ENCODE measurements at places on chromosomes 4 and X. TPM values are rescaled to one million over a fixed set of nuclear protein-coding genes. Genes with fewer than 3 reads are reported as not detected.

SCRG1 gene
- 0.60 TPM for total RNA-seq

NPNT gene
- 55.7 TPM for total RNA-seq

BEX1 gene
- total RNA-seq: 94.6 TPM

USP38 gene
- total RNA-seq: 36.1 TPM

TCEAL6 gene
- 3.2 TPM for total RNA-seq

DDX3X gene
- 368 TPM for total RNA-seq

KCND1 gene
- 3.6 TPM for total RNA-seq

SOX3 gene
- 2.1 TPM for total RNA-seq

IQCM gene
- total RNA-seq: not detected

SMR3B gene
- total RNA-seq: not detected

TMPRSS11D gene
- total RNA-seq: 0.71 TPM

LSM6 gene
- 40.5 TPM for total RNA-seq

GAGE1 gene
- not detected for total RNA-seq
